ENCODE measurements at places on chromosomes 7 and 10. TPM values are rescaled to one million over a fixed set of nuclear protein-coding genes. Genes with fewer than 3 reads are reported as not detected.

The COL17A1 gene
- total RNA-seq = 2.8 TPM

The FFAR4 gene
- total RNA-seq = 0.13 TPM

The CPA4 gene
- total RNA-seq = 4.4 TPM

The ZNF853 gene
- total RNA-seq = 2.0 TPM

The BAMBI gene
- 10.5 TPM for total RNA-seq

The ZNF37A gene
- total RNA-seq = 6.0 TPM

The FANK1 gene
- 2.2 TPM for total RNA-seq

The NKX2-3 gene
- total RNA-seq = 0.08 TPM

The GARIN1A gene
- total RNA-seq = 0.34 TPM

The IFIT1B gene
- total RNA-seq = not detected

The ANKRD61 gene
- 0.51 TPM for total RNA-seq

The FAM13C gene
- 0.08 TPM for total RNA-seq

The GPR15LG gene
- total RNA-seq = not detected
